ENCODE measurements at places on chromosomes 1 and 21.

- DNase-seq: no peak
Measured at GRCh38 chr21:19537116-19537515, 1133.5 kb upstream of the TMPRSS15 start.

DNA sequence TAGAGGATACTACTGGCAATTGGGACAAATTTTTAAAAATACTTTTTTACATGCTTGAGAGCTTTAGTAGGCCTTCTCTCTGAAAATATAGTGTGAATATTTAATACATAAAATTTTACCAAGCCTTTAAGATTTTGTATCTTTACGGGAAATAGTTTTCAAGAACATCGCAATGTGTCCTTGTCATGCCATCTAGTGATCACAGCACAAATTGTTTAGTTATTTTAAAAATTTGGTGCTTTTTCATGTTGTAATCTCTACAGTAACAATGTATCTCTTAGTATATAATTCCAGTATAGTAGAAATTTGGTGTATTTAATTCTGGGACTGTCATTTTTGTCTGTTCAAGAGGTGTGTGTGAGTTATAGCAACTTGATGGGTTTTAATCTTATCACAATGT is 6.7 kb downstream of the CDC7 start:
- DNase-seq: no peak

- no peak for DNase-seq
Measured at GRCh38 chr1:110872745-110873720, at the start of gene CD53. CD53 (plus strand) TSS chr1:110873148; CDS start chr1:110891409, 18,261 bp downstream.

- DNase-seq: no peak
Measured at GRCh38 chr1:225733254-225733653, 44.4 kb upstream of the SRP9 start.

- DNase-seq: no peak
Measured at GRCh38 chr1:101406271-101406670, 169.5 kb downstream of the S1PR1 start.

GRCh38 chr1:3703786-3704371 is 48.4 kb upstream of the CCDC27 start:
- no peak for DNase-seq

DNA sequence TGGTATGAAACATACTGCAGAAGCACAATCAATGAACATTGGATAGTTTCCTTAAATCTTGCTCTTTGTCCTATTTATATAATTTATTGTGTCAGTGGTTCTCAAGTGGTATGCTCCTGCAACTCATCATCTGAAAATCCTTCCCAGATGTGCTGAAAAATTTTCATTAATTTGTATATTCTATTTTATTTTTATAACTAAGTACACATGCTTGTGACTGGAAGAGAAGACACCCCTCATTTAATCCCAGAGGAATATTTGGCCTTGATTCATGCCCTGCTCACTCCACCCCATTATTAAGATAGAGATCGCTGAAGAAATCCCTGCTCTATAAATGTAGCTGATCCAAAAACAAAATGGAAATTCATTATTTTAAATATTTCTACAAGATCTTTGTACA is 870.5 kb upstream of the CXADR start:
- no peak for DNase-seq

- DNase-seq: no peak
Measured at GRCh38 chr1:194339471-194339870, 1153.1 kb upstream of the B3GALT2 start.

All from stimulated activated CD8-positive, alpha-beta memory T cell treated with anti-CD3 and anti-CD28 coated beads, Interleukin-15, amount 100 ng/mL, for 24 hours (primary cell).